ENCODE measurements at places on chromosomes 1 and 21.

DNA sequence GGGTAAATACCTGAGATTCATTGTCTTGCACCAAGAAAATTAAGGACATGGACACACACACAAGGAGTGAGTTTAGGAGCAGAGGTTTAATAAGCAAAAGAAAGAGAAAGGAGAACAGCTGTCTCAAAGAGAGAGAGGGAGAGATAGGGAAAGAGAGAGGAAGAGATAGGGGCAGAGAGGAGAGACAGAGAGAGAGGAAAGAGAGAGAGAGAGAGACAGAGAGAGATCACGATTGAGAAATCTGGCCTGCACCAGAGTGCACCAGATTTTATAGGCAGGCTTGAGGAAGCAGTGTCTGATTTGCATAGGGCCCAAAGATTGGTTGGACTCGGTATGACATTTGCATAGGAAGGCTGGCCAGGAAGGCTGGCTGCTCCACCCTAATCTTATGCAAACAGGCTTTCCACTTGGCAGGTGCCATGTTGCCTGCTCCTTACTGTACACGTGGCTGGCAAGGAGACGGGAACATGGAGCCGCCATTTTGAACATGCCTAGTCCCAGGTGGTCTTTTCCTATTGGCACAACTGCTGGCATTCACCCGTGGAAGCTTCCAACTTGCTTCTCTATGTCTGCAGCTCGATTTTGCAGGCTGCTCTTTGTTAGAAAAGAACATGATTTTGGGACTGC is 419.9 kb downstream of the ZP4 start:
- no peak for DNase-seq

GRCh38 chr1:6864166-6864565 is 78.9 kb downstream of the CAMTA1 start:
- DNase-seq, result no peak

DNA sequence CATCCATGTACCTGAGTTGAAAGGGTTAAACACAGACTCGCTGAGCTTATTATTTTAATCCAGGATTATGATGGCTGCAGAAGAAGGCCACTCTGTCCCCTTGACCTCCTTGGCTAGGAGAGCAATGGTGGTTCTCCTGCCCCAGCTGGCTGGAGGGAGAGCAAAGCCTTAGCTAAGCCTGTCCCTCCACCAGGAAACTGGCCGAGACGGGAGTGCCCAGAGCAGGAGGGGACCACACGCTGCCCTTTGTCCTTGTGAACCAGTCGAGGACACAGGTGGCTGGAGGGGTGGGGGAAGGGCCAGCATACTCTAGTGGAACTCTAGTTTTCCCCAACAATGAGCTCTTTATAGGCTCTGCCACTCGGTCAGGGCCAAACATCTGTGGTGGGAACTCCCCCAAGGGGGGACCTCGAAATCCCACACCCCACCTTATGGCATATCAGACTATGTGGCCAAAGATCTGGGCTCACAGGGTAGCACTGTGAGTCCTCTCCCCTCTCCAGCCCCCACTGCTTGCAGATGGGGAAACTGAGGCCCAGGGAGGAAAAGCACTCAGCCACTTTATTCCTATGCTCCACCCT is 12.9 kb downstream of the KIAA1614 start:
- DNase-seq, result no peak

GRCh38 chr1:60257531-60257930 is 184.0 kb upstream of the C1orf87 start:
- DNase-seq, result no peak

GRCh38 chr1:199756066-199756465 is 271.4 kb upstream of the NR5A2 start:
- no peak for DNase-seq

DNA sequence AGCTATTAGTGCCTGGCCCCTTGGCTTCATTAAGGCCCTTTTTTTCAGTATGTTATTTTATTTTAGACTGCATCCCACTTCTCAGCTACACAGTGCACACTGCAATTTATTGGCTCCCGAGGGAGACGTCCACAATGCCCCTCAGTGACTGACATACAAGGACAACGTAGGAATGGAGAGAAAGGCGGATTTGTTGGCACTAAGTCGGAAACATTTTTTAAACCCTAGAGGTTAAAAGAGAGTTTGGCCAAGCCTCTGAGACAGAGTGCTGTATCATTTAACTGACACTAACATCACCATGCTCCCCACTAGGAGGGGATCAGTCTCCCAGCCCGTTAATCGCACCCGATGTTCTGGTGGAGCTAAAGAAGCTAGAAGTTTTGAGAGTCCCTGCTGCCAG is 45.7 kb upstream of the FOXD3 start:
- DNase-seq, result no peak

- no peak for DNase-seq
Measured at GRCh38 chr1:55275941-55276341, 60.8 kb upstream of the USP24 start.

GRCh38 chr1:55876276-55877060 is 661.3 kb upstream of the USP24 start:
- no peak for DNase-seq

DNA sequence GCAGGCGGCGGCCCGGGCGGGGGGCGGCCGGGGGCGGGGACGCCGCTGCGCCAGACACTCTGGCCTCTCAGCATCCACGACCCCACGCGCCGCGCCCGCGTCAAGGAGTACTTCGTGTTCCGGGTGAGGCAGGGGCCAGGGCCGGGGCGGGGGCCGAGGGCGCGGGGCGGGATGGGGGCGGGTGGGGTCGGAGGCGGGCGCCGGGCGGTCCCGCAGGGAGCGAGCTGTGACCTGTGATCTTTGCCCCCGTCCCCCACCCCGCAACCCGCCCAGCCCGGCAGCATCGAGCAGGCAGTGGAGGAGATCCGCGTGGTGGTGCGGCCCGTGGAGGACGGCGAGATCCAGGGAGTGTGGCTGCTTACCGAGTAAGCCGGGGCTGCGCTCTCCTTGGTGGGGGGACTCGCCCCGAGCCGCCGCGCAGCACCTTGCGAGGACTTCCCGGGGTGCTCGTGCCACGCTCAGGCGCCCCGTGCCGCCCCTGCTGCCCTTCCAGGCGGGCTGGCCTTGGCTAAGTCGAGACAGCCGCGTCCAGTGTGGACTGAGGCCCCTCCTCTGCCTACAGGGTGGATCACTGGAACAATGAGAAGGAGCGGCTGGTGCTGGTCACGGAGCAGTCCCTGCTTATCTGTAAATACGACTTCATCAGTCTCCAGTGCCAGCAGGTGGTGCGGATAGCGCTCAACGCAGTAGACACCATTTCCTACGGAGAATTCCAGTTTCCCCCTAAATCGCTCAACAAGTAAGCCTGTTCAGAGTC is 514 bp downstream of the TPRG1L start:
- no peak for DNase-seq

GRCh38 chr1:3688356-3689137 is 36.2 kb downstream of the TP73 start:
- DNase-seq, result no peak

DNA sequence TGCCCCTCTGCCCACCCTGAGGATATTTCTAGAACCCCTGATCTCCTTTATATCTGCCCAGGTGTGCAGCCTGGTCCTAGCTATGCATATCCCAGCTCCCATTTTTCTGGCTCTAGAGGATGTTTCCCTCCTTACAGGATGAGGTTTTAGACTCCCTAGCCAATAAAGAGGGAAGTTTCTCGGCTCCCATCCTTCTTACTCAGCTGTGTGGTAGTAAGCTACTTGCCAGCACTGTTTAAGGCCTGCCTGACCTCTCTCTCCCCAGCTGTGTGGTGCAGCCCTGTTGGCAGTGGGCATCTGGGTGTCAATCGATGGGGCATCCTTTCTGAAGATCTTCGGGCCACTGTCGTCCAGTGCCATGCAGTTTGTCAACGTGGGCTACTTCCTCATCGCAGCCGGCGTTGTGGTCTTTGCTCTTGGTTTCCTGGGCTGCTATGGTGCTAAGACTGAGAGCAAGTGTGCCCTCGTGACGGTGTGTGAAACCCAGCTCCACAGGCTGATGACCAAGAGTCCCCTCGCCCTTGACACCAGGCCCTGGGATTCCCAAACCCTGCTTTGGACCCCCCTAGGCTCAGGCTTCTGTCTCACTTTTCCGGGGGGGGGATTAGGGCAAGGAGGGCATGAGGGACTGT is 7.8 kb upstream of the P3R3URF start:
- no peak for DNase-seq

GRCh38 chr1:40199126-40199525 is 37.9 kb downstream of the RLF start:
- no peak for DNase-seq

DNA sequence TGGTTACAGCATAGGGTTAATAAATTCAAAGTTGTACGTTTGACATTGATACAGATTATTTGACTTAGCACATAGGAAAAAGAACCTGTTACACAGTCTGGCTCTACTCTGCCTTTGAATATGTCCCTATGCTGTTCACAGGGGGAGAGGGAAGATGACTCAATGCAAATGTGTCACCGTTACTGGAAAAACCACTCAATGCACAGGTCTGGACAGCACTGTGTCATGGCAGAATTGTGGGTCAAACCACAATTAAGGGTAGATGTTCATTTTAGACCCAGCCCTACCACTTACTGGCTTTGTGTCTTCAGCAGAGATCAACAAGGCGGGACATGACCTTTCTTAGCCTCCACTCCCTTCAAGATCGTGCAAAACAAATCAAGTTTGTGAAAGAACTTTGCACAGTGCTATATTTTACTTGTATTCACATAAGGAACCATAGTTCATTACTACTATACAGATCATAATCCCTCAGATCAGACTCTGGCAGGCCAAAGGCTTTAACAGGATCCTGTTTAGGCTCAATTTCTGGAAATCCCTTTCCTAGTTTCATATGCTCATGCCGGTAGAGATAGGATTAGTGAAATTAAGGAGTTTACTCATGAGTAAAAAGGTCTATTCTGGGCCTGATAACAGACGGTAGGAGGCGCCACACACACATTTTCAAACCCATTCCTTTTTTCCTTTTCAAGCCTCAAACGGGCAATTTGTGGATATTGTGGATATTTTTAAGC is 22.1 kb downstream of the EIF2D start:
- peak; percentile 94 for DNase-seq

DNA sequence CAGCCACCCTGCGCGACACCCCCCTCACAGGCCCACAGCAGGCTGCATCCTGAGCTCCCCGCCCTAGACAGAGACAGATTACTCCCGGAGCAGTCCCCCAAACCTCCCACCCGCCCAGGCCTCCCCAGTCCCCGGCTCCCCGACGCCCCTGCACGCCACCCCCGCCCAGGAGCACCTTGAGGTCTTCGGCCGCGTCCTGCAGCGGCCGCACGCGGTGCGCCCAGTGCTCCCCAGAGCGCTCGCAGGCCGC is 731 bp downstream of the TRIM11 start:
- no peak for DNase-seq

- peak; percentile 29 for DNase-seq
Measured at GRCh38 chr1:115089420-115090185, at the start of gene TSPAN2. TSPAN2 (minus strand) TSS chr1:115089503; CDS start chr1:115089432, 71 bp downstream.

DNA sequence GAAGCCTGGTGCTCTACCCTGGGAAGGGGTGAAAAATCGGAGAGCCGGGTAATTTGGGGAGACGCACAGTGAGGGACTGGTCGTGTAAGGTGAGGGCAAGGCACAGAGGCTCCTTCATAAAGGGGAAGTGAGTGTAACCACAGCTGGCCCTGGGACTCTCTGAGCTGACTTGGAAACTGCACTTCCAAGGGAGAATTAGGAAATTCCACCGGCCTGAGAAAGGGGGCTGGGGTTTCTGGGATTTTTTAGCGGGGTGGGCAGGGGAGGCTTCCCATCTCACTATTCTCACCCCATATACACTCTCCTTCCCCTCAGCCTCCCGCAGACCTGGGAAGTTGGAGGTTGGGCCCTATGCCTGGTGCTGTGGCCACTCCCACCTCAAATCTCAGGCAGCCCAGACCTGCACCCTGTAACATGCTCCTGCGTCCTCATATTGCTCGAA is 88.3 kb upstream of the IPO9 start:
- DNase-seq, result no peak

- DNase-seq, result peak; percentile 20
Measured at GRCh38 chr1:207672522-207673130, 27.7 kb downstream of the CR1L start.

DNA sequence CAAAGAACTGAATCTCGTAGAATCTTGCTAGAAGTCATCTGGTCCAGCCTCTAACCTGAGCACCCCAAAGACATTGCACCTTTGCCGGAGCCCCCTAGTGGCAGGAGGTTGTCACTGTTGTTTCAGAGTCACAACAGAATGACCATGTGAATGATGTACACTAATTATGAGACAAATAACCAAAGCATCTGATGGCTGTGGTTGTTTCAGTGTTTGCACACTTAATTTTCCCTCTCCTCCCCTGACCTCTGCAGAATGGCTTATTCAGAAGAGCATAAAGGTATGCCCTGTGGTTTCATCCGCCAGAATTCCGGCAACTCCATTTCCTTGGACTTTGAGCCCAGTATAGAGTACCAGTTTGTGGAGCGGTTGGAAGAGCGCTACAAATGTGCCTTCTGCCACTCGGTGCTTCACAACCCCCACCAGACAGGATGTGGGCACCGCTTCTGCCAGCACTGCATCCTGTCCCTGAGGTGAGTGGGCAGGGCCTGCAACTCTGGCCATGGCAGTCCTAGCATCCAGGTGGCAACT is 26.4 kb downstream of the TRAF5 start:
- peak; percentile 70 for DNase-seq

- DNase-seq, result no peak
Measured at GRCh38 chr1:103063921-103064320, 44.4 kb downstream of the COL11A1 start.

DNA sequence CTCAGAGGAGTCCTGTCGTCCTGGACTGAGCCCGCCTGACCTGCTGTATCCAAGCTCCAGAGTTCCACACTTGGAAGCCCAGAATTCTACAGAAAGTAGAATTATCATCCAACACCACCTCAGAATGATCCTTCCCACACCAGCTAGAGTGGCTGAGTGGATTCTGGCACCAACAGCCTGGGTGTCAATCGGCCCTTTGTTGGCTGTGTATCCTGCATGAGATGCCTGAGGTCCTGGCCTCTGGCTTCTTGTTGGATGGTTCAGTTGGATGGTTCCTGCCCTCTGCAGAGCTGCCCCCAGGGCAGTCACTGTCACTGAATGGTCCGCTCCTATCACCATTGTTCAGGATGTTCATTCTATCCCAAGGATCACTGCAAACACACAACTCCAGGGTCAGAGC is 49.8 kb downstream of the PGBD5 start:
- DNase-seq, result no peak

DNA sequence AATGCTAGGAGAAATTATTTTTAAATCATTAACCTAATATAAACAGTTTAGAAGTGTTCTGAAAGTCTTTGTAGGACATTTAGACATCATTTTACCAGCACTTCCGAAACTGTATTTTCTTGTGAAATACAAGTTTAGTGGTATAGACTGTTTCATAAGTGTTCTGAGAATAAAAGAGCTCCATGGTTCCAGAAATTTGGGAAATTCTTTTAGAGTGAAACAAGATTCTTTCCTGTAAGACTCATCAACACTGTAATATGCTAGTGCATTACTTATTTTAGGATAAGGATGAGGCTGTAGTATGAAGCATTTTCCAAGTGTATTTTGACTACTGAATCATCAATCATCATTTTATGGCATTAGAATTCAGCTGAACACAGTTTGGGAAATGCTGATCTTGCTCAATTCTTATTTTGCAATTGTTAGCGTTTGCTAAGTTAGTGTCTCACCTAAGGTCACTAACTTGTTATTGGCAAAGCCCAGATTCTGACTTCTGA is 73.4 kb downstream of the CEP350 start:
- no peak for DNase-seq

GRCh38 chr1:231748760-231749415 is 122.3 kb downstream of the DISC1 start:
- DNase-seq, result no peak

- no peak for DNase-seq
Measured at GRCh38 chr1:1320666-1321448, 3.6 kb downstream of the INTS11 start.

GRCh38 chr1:159172614-159173291 is 1.3 kb downstream of the CADM3 start:
- DNase-seq, result no peak

Data from activated CD4-positive, alpha-beta T cell treated with anti-CD3 and anti-CD28 coated beads, Interleukin-2, Interleukin-6, amounts not matched to agents 100 ng/mL and 50 ng/mL, durations not matched to agents 16 hours and 8 hours (primary cell).